ENCODE measurements at places on chromosomes 2 and 18.

DNA sequence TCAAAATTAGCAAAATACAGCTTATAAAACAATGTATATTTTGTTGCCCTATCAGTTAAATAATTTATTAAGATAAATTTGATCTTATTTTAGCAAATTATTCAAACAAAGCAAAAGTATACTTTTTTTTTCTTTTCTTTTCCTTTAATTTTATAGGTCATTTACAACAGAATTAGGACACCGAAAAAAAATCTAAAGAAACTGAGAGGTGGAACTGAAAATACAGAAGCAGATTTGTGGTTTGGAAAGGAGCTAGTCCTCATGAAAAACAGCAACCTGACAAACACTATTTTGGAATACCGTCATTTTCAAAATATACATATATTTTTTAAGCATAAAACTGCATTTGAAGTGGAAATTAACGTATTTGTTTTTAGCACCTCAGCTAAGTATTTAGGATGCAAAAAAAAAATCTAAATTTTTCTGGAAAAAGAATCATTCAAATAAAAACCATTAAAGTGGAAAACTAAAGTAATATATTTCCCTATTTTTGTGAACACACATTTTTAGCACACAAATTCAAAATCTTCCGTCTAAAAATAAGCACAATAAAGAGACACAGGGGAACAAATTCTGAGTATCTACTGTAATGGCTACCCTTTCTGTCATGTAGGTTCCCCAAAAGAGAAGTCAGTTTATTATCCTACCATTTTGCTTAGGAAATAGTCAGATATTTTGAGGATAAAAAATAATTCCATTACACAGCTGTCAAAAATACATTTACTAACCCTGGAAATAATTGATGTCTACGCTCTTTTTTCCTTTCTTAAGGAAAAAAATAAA is 2.7 kb downstream of the CCDC88A start:
- peak; percentile 23 for DNase-seq

- no peak for DNase-seq
Observed at GRCh38 chr2:160550048-160550447, 56.4 kb upstream of the RBMS1 start.

DNA sequence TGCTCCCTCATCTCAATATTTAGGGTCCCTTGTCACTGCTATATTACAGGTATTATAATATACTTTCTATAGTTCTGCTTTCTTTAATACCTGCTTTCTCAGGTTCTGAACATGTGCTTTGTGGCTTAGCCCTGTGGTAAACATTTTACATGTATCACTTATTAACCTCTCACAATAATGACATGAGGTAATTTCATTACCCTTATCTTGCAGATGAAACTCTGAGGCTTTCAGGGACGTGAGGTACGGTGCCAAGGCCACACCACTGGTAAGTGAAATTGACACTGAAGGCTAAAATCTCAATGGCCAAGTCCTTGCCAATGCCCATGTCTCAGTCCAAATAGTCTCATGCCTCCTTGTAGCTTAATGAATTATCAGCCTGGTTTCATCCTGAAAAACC is 21.7 kb downstream of the LINC00305 start:
- DNase-seq, result no peak

DNA sequence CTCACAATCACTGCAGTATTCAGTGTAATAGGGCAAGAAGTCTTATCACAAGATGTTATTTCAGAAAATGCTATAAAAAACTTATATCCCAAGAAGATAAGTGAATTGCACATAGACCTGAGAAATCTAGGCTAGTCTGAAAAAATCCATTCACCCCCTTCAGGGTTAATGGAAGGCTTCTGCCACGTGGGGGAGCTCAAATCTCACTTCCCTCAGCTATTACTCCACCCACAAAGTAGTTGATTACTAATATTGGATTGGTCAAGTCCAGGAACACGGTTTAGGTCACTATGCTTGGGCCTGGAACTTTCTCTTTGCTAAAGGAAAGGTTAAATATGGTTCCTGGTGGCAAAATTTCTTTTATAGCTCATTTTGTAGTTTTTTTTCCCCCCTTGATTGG is 51.2 kb upstream of the ADAM23 start:
- DNase-seq, result peak; percentile 48

DNA sequence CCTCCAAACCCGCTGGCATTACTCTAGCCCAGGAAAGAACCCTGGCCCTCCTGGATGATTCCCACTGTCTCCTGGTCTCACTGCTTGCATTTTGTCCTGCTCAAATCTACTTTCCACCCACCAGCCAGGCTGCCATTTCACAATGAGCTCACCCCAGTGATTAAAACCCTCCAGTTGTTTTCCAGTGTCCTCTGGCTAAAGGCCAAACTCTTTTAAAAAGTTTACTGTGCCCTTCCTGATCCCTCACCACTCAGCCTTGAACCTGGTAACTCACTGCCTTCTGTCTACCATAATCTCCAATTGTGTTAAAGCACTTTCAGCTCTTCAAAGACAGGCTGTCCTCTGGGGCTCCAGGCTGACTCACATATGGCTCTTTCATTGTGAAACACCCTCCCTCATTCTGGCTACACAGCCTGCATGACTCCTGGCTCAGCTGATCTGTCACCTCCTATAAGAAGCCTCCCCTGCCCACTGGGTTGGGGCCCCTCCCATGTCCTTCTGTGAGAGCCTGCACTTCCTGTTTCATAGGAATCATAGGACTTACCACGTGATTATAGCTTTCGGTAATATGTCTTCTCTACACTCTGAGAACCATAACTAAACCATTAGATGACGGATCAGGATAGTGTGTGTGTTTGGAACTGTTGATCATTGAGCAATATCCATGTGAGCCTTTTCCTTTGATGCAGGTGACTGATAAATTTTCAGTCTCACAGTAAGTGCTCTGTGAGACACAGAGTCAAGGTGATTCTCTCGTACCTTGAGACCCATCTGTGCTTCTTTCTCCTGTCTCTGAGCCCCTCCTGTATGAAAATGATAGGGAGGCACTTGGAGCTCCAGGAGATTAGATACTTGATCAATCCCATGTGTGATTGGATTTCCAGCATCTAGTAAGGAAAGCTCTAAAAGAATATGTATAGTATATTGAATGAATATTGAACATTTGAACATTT is 590.8 kb upstream of the ID2 start:
- DNase-seq, result peak; percentile 21

Data from OCI-LY7 (cell line).